ENCODE measurements at places on chromosomes 3 and 15.

DNA sequence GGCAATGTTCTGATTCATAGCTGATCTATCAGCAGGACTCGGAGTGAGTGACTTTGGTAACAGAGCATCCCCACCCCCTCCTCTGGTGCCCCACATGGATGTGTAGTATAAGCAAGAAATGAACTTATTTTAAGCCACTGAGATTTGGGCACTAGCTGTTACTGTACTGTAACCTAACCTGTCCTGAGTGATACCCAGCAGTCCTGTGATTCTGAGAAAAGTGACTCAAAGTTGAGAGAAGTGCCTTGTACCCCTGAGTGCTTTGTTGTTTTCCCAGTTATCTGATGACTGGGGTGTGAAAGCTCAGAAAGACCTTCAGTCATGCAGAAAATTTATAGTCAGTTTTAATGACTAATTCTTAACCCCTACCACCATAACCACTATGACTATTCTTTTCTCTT is 439.9 kb upstream of the RBMS3 start:
- peak; percentile 73 for DNase-seq

- no peak for DNase-seq
Measured at GRCh38 chr3:128395500-128396162, 71.1 kb downstream of the DNAJB8 start.

DNA sequence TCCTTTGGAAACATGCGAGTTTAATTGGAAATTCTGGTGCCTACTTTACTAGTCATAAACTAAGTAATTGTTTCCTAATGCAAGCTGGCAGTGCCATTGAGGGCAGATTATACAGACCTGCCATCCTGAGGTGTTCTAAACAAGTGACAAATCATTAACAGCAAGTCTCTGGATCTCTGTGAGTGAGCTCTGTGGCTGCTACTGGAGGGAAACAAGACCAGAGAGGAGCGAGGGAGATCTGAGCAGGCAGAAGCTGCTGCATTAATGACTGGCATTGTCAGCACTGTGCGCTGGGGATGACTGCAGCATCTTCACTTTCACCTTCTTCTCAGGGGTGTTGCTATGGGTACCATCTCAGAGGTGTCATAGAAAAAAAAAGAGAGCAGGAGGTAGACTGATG is 308.4 kb upstream of the DPH6 start:
- no peak for DNase-seq

DNA sequence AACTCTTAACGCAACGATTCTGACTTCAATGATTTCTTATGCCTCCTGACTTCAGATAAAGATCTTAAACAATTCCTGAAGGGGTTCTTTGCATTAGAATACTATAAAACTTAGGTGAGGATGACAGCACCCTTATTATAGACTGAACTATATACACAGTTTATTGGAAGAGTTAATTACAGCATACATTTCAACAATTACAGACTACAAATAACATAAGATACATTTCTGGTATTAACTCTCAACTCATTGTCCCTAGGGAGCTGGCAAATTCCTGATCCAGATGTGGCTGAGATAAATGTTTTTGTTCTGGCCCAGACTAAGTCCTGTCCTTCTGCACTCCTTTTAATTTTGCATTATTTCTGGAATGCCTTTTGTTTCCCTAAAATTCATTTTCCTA is 155.5 kb upstream of the TMC3 start:
- DNase-seq = no peak

GRCh38 chr3:127483902-127484591 is 106.5 kb downstream of the TPRA1 start:
- peak; percentile 88 for DNase-seq

- no peak for DNase-seq
Measured at GRCh38 chr3:134353831-134354611, 20.2 kb downstream of the AMOTL2 start.
